ENCODE measurements at places on chromosomes 1 and 21. TPM values are rescaled to one million over a fixed set of nuclear protein-coding genes. Genes with fewer than 3 reads are reported as not detected.

- DNase-seq, result no peak
- H3K4me1 ChIP-seq, result no peaks in the 10 kb centered on the region
- H3K36me3 ChIP-seq, result no peaks in the 10 kb centered on the region
- no peaks in the 10 kb centered on the region for H3K27me3 ChIP-seq
- no peak overlapping the region for H3K27ac ChIP-seq
These were observed 79.4 kb upstream of the USH2A start for GRCh38 chr1:216502528-216503162.

GRCh38 chr1:206012086-206012859, 9.1 kb upstream of the RAB7B start:
- no peak overlapping the region for H3K4me3 ChIP-seq
- no peak overlapping the region for H3K27ac ChIP-seq
- H3K4me1 ChIP-seq, result no peaks in the 10 kb centered on the region
- no peaks in the 10 kb centered on the region for H3K36me3 ChIP-seq
- DNase-seq, result no peak
- no peaks in the 10 kb centered on the region for H3K27me3 ChIP-seq

DNA sequence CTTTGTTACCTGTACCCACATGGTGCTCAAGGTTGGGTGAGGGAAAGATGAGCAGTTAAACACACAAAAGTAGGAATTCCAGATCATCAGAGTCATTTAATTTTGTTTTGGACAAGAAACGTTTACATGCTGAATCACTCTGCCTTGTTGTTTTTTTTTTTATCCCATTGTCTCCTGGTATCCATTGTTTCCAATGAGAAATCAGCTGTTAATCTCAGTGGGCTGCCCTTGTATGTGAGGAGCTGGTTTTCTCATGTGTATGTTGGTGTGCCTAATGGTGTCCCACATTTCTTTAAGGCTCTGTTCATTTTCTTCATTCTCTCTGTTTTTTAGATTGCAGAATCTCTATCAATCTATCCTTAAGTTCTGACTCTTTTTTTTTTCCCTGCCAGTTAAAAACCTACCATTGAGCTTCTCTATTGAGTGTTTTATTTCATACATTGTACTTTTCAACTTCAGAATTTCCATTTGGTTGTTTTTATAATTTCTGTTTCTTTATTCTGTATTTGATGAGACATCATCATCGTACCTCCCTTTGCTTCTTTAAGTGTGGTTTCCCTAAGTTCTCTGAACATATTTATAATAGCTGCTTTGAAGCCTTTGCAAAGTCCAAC, 8.8 kb upstream of the OBSCN start:
- H3K27me3 ChIP-seq, result no peaks in the 10 kb centered on the region
- H3K4me1 ChIP-seq, result no peaks in the 10 kb centered on the region
- no peaks in the 10 kb centered on the region for H3K36me3 ChIP-seq
- H3K27ac ChIP-seq, result no peak overlapping the region

GRCh38 chr1:154157520-154158306, 2.8 kb upstream of the NUP210L start:
- no peaks in the 10 kb centered on the region for H3K4me1 ChIP-seq
- no peak overlapping the region for H3K27ac ChIP-seq
- DNase-seq, result peak; percentile 24
- H3K27me3 ChIP-seq, result no peaks in the 10 kb centered on the region

- DNase-seq, result no peak
- no peak overlapping the region for H3K27ac ChIP-seq
- H3K4me3 ChIP-seq, result no peak overlapping the region
- no peaks in the 10 kb centered on the region for H3K36me3 ChIP-seq
These were observed 34.7 kb downstream of the GJA5 start for GRCh38 chr1:147725685-147726084.

DNA sequence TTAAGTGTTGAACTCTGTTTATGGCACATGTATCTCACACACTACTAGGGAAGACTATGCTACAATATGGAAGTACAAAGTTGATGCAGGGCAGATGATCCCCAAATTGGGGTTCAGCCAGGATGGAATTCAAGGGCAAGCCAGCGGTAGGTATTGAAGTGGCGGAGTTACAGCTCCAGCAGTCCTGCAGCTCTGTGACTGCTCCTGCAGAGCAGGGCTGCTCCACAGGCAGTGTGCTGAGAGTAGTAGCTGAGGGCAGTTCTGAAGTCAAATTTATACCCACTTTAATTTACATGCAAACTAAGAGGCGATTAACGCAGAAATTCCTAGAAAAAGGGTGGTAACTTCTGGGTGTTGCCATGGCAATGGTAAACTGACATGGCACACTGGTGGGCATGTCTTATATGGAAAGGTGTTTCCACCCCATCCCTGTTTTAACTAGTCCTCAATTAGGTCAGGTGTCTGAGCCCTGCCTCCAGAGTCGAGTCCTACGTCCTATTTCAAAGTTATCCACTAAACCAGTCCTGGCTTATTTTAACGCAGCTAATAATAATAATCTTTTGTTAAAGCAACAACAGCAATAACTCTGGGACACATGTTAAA, 20.6 kb upstream of the CENPF start:
- no peaks in the 10 kb centered on the region for H3K36me3 ChIP-seq
- DNase-seq, result peak; percentile 31
- no peak overlapping the region for H3K4me3 ChIP-seq
- H3K27ac ChIP-seq, result peak overlapping the region; percentile 59
- H3K27me3 ChIP-seq, result no peaks in the 10 kb centered on the region

GRCh38 chr21:14273736-14274538, 58.0 kb downstream of the RBM11 start:
- H3K4me1 ChIP-seq, result no peaks in the 10 kb centered on the region
- no peak overlapping the region for H3K27ac ChIP-seq
- no peak overlapping the region for H3K4me3 ChIP-seq
- no peaks in the 10 kb centered on the region for H3K36me3 ChIP-seq

DNA sequence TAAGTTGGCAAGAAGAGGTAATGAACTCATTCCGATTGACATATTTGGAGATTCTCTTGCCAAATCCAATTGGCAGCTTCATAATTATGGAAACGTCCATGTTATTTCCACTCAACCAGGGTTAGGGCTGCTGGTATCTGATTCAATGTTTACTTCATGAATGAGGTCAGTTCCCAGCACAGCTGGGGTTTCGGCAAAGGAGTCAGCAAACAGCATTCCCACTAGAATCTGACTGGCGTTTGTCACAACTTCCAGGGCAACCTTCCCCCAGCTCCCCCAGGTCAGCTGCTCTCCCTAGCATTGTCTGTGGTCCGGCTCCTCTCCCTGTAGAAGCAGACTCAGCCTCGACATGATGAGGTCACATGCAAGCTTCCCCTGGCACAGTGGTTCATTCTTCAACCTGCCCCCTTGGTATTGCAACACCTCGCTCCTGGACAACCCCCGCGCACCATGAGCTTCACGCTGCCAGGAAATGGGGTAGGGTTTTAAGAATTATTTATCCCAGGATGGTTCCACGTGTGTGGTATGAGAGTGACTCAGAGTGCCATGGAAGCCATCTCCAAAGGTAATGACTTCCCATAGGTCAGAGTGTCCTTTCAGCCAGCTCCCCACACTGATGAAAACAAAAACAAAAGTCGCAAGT, 100.7 kb upstream of the SLC25A33 start:
- H3K27me3 ChIP-seq, result no peaks in the 10 kb centered on the region
- peak overlapping the region; percentile 62 for H3K27ac ChIP-seq
- peaks cover 16% of the 10 kb centered on the region for H3K4me1 ChIP-seq
- peak overlapping the region; percentile 34 for H3K4me3 ChIP-seq

- H3K27ac ChIP-seq, result peak overlapping the region; percentile 70
- peak overlapping the region; percentile 86 for H3K4me3 ChIP-seq
- peak; percentile 85 for DNase-seq
- H3K36me3 ChIP-seq, result no peaks in the 10 kb centered on the region
These were observed 9.3 kb upstream of the CACYBP start for GRCh38 chr1:174990382-174990999.

GRCh38 chr1:225447650-225448089, 19.8 kb upstream of the LBR start:
- DNase-seq, result peak; percentile 58
- H3K27ac ChIP-seq, result no peak overlapping the region
- no peak overlapping the region for H3K4me3 ChIP-seq
- H3K4me1 ChIP-seq, result peaks cover 6% of the 10 kb centered on the region
- no peaks in the 10 kb centered on the region for H3K36me3 ChIP-seq

- peak overlapping the region; percentile 62 for H3K4me3 ChIP-seq
- peaks cover 32% of the 10 kb centered on the region for H3K4me1 ChIP-seq
- H3K27me3 ChIP-seq, result no peaks in the 10 kb centered on the region
- H3K36me3 ChIP-seq, result peaks cover 36% of the 10 kb centered on the region
- H3K27ac ChIP-seq, result peak overlapping the region; percentile 76
- DNase-seq, result peak; percentile 95
These were observed 4.0 kb downstream of the S100A16 start for GRCh38 chr1:153608742-153609584.

DNA sequence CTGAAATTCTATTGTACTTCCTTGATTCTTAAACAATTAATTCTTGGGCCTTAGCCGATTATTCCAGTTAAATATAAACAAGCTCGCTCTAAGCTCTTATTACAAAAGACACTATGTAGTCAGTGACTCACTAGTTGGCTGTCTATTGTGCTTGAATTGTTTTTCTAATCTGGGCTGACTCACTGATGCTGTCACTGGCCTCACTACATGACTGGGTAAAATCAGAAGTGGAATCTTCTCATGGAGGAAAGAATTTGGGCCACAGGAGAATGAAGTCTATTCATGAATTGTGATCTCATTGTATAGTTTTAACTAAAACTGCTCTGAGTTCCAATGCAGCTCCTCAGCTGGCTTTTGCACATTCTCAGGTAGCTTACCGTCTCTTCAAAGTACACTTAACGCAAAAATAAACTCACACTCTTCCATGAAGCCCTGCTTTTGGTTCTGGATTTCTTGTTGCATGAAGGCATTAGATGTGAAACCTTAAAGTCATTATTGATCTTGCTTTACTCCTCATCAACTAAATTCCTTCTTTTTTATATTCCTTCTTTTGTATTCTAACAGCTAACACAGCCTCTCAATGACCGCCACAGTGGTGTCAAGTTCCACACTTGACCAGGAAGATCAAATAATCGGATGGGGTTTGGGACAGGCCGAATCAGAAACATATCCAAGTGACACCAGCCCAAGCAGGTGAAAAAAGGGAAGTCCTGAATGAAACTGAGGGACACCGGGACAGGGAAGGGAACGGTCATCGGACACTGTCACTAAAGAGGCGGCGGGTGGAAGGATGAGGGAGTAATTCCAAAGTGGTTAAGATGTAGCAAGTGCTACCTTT, 80.9 kb upstream of the LBR start:
- peaks cover 56% of the 10 kb centered on the region for H3K36me3 ChIP-seq
- H3K27me3 ChIP-seq, result no peaks in the 10 kb centered on the region
- H3K4me1 ChIP-seq, result peaks cover 24% of the 10 kb centered on the region
- H3K27ac ChIP-seq, result peak overlapping the region; percentile 83

- H3K4me1 ChIP-seq, result no peaks in the 10 kb centered on the region
- H3K27ac ChIP-seq, result no peak overlapping the region
- peak; percentile 56 for DNase-seq
- H3K4me3 ChIP-seq, result no peak overlapping the region
These were observed 2.8 kb downstream of the SCNN1D start for GRCh38 chr1:1282998-1283397.

- no peaks in the 10 kb centered on the region for H3K36me3 ChIP-seq
- no peak overlapping the region for H3K4me3 ChIP-seq
- no peak overlapping the region for H3K27ac ChIP-seq
- no peaks in the 10 kb centered on the region for H3K27me3 ChIP-seq
- no peak for DNase-seq
These were observed 341.2 kb downstream of the PTPRU start for GRCh38 chr1:29577512-29577911.

- no peak overlapping the region for H3K27ac ChIP-seq
- no peak overlapping the region for H3K4me3 ChIP-seq
- no peaks in the 10 kb centered on the region for H3K36me3 ChIP-seq
- no peaks in the 10 kb centered on the region for H3K4me1 ChIP-seq
- no peaks in the 10 kb centered on the region for H3K27me3 ChIP-seq
These were observed 186.7 kb downstream of the FOXD2 start for GRCh38 chr1:47624531-47624930.

GRCh38 chr1:155250246-155250632, 5.0 kb downstream of the ENTREP3 start:
- DNase-seq, result no peak
- no peaks in the 10 kb centered on the region for H3K36me3 ChIP-seq
- no peak overlapping the region for H3K4me3 ChIP-seq
- H3K27ac ChIP-seq, result no peak overlapping the region
- H3K4me1 ChIP-seq, result peaks cover 9% of the 10 kb centered on the region

DNA sequence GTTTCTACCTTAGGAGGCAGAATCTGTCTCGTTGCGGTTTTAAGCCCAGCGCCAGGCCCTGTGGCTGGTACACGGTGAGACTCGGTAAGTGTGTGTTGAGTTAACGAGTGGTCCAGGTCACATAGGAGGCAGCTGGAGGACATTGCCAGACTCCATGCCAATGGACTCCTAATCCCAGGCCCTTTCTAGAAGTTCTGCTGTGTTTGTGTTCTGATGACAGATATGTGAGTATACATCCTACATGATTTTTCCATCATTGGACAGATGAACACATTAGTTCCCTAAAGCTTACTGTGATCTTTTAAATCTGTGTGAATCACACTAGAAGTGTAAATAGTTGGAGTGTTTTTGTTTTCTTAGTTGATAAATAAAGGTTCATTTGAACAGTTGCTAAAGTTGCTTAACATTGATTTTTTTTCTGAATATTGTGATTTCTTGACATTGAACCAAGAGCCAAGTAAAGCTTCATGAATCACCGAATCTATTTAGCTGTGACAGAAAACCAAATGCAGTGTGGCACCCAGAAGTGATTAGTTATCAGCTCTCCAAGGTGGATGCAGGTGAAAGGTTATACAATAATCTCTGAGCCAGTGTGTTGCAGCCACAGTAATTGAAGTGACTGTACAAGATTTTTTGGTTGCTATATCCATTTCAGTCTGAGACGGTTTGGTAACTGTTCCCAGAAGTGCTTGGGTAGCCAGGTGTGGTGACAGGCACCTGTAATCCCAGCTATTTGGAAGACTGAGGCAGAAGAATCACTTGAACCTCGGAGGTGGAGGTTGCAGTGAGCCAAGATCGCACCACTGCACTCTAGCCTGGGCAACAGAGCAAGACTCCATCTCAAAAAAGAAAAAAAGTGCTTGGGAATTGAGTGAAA, 46.3 kb downstream of the DOP1B start:
- DNase-seq, result peak; percentile 71
- H3K4me1 ChIP-seq, result peaks cover 34% of the 10 kb centered on the region
- peak overlapping the region; percentile 69 for H3K27ac ChIP-seq
- H3K4me3 ChIP-seq, result no peak overlapping the region

- DNase-seq, result no peak
- H3K27me3 ChIP-seq, result no peaks in the 10 kb centered on the region
- peak overlapping the region; percentile 98 for H3K27ac ChIP-seq
- H3K4me1 ChIP-seq, result peaks cover 29% of the 10 kb centered on the region
- no peaks in the 10 kb centered on the region for H3K36me3 ChIP-seq
These were observed 265 bp downstream of the NRDC start for GRCh38 chr1:51878308-51878615.

- H3K4me3 ChIP-seq, result no peak overlapping the region
- no peak for DNase-seq
- H3K4me1 ChIP-seq, result no peaks in the 10 kb centered on the region
These were observed 5.7 kb upstream of the AKT3 start for GRCh38 chr1:243855616-243856318.

GRCh38 chr1:230248889-230249270, 177.3 kb downstream of the PGBD5 start:
- no peaks in the 10 kb centered on the region for H3K27me3 ChIP-seq
- H3K36me3 ChIP-seq, result peaks cover 15% of the 10 kb centered on the region
- H3K4me1 ChIP-seq, result peaks cover 12% of the 10 kb centered on the region
- peak; percentile 58 for DNase-seq
- H3K4me3 ChIP-seq, result no peak overlapping the region

The OR14K1 gene
- total RNA-seq, result not detected

The CHI3L1 gene
- 0.22 TPM for total RNA-seq

The KCNE2 gene
- not detected for total RNA-seq

The WNT3A gene
- total RNA-seq, result not detected

The TMEM240 gene
- 3.3 TPM for total RNA-seq

The KCNN3 gene
- total RNA-seq, result not detected

The USH2A gene
- total RNA-seq, result under 0.01 TPM

The KLHL17 gene
- total RNA-seq, result 23.3 TPM

The FCMR gene
- total RNA-seq, result not detected
